ENCODE measurements at places on chromosomes 3 and 15. TPM values are rescaled to one million over a fixed set of nuclear protein-coding genes. Genes with fewer than 3 reads are reported as not detected.

Gene ADCY5
- not detected for total RNA-seq

Gene DUOXA1
- total RNA-seq: not detected

DNA sequence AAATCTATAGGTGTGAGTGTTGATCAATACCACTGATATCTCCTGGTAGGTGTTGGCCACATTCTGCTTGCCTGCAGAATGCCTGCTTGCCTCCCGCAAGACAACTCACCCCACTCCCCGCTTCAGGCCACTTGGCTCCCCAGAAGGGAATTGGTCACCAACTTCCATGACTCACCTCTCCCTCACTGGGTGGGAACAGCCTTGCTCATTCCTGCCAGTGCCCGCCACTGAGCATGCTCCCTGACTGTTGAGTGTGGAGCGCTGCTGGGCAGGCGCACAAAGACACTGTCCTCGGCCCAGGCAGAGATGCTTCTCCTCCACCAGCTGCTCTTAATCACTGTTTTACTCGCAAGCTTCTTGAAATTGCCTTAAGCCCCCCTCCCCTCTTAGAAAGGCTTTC lies 57.3 kb upstream of the PPP2R3A start:
- H3K4me1 ChIP-seq: no peaks in the 10 kb centered on the region
- H3K27me3 ChIP-seq: no peaks in the 10 kb centered on the region
- H3K27ac ChIP-seq: no peak overlapping the region
- no peak for DNase-seq

GRCh38 chr15:64247906-64248541 lies 85.2 kb upstream of the PPIB start:
- H3K4me3 ChIP-seq: no peak overlapping the region
- no peak overlapping the region for H3K27ac ChIP-seq
- H3K27me3 ChIP-seq: no peaks in the 10 kb centered on the region
- peaks cover 18% of the 10 kb centered on the region for H3K36me3 ChIP-seq
- DNase-seq: peak; percentile 43
- H3K4me1 ChIP-seq: peaks cover 54% of the 10 kb centered on the region

- no peaks in the 10 kb centered on the region for H3K27me3 ChIP-seq
- H3K4me1 ChIP-seq: peaks cover 52% of the 10 kb centered on the region
Observed at GRCh38 chr3:38255627-38256026, 10.0 kb upstream of the SLC22A13 start.

- H3K27ac ChIP-seq: no peak overlapping the region
- peaks cover 4% of the 10 kb centered on the region for H3K4me1 ChIP-seq
- DNase-seq: no peak
- no peaks in the 10 kb centered on the region for H3K36me3 ChIP-seq
Observed at GRCh38 chr3:144114767-144115166, 143.1 kb downstream of the DIPK2A start.

Gene MNS1
- not detected for total RNA-seq

Gene PDZRN3
- not detected for total RNA-seq

Gene HTR3E
- not detected for total RNA-seq

Gene CD200R1
- total RNA-seq: 18.1 TPM

DNA sequence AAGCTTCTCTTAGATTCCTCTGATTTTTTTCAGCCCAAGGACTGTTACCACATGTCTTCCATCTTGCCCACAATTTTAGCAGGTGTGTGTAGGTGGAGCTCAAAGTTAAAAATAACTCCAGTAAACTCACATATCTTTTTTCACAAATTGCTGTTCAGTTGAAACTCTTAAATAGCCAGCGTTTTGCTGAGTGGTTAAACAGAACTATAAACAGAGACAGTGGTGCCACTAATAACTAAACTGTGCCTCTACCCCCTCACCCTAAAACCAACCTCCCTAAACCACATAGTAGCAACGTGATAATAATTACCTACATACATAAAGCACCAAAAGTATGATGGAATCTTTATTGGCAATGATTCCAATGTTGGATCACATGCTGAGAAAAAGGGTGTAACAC lies 525.1 kb downstream of the PDCD6IP start:
- DNase-seq: no peak
- no peaks in the 10 kb centered on the region for H3K27me3 ChIP-seq
- H3K4me3 ChIP-seq: no peak overlapping the region
- no peaks in the 10 kb centered on the region for H3K4me1 ChIP-seq
- H3K27ac ChIP-seq: no peak overlapping the region

GRCh38 chr3:114389156-114389555 lies 95.3 kb downstream of the TIGIT start:
- no peak overlapping the region for H3K4me3 ChIP-seq
- H3K36me3 ChIP-seq: no peaks in the 10 kb centered on the region
- H3K27me3 ChIP-seq: no peaks in the 10 kb centered on the region
- peak; percentile 60 for DNase-seq
- peak overlapping the region; percentile 31 for H3K27ac ChIP-seq

- H3K4me3 ChIP-seq: peak overlapping the region; percentile 51
- H3K36me3 ChIP-seq: no peaks in the 10 kb centered on the region
- H3K27ac ChIP-seq: no peak overlapping the region
- DNase-seq: peak; percentile 20
- H3K4me1 ChIP-seq: peaks cover 6% of the 10 kb centered on the region
Observed at GRCh38 chr3:57078344-57078634, 17.8 kb downstream of the SPATA12 start.

Gene CIB2
- total RNA-seq: 0.91 TPM

Gene CLDN11
- total RNA-seq: not detected

Gene MAPKAPK3
- 146 TPM for total RNA-seq

DNA sequence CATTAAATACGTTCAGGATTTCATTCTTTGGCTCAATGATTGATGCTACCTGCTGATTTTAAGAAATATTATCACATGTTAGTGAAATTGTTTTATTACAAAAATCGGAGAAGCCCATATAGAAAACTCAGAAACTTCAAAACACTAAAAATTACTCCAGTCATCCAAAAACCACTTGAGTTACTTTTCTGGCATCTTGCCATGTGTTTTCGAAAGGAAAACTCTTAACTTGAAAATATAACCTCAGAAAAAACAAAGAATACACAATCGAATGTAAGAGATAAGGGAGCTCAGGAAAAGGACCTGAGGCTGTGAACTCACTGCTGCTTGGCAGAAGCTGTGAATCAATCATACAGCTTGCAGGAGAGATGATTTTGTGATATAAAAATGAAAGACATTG lies 151.3 kb upstream of the SLITRK3 start:
- no peak overlapping the region for H3K27ac ChIP-seq
- H3K4me3 ChIP-seq: no peak overlapping the region
- no peaks in the 10 kb centered on the region for H3K4me1 ChIP-seq
- no peaks in the 10 kb centered on the region for H3K36me3 ChIP-seq
- no peak for DNase-seq
- no peaks in the 10 kb centered on the region for H3K27me3 ChIP-seq

- H3K4me1 ChIP-seq: no peaks in the 10 kb centered on the region
- no peaks in the 10 kb centered on the region for H3K36me3 ChIP-seq
- H3K27ac ChIP-seq: no peak overlapping the region
- no peaks in the 10 kb centered on the region for H3K27me3 ChIP-seq
- no peak for DNase-seq
Observed at GRCh38 chr3:55725681-55726500, 238.8 kb upstream of the WNT5A start.

DNA sequence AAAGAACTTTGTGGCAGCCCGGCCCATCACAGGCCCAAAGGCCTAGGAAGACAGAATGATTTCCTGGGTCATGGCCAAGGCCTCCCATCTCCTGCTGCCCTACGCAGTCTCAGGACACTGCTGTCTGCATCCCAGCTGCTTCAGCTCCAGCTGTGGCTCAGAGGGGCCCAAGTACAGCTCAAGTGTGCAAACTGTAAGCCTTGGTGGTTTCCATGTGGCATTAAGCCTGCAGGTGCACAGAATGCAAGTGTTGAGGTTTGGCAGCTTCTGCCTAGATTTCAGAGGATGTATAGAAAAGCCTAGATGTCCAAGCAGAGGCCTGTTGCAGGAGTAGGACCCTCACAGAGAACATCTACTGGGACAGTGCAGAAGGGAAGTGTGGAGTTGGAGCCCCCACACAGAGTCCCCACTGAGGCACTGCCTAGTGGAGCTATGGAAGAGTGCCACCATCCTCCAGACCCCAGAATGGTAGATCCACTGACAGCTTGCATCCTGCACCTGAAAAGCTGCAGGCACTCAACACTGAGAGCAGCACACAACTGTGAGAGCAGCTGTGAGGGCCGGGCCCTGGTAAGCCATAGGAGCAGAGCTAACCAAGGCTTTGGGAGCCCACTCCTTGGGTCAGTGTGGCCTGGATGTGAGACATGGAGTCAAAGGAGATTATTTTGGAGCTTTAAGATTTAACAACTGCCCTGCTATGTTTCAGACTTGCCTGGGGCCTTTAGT lies 208.2 kb upstream of the CMC1 start:
- no peak overlapping the region for H3K27ac ChIP-seq
- peaks cover 3% of the 10 kb centered on the region for H3K4me1 ChIP-seq
- DNase-seq: no peak
- no peaks in the 10 kb centered on the region for H3K36me3 ChIP-seq
- H3K4me3 ChIP-seq: no peak overlapping the region
- no peaks in the 10 kb centered on the region for H3K27me3 ChIP-seq

Gene CFAP91
- not detected for total RNA-seq

Gene SI
- not detected for total RNA-seq
